ENCODE measurements at places on chromosomes 11 and 22.

DNA sequence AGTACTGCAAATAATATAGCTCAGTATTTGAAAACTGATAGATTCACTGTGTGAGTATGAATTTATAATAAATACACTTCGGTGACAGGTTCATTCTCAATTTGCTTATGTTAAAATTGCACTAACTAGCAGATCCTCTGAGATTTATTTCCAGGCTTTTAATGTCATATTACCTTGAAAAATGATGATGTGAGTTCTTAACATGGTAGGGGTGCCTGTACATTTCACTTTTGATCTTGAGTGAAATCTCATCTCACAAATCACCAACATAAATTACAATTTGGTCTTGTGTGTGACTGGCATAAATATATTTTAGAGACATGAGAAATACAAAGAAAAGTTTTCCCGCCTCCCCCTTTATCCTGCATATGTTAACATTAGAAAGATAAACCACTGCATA lies 240.4 kb downstream of the DYNC2H1 start:
- DNase-seq: no peak

DNA sequence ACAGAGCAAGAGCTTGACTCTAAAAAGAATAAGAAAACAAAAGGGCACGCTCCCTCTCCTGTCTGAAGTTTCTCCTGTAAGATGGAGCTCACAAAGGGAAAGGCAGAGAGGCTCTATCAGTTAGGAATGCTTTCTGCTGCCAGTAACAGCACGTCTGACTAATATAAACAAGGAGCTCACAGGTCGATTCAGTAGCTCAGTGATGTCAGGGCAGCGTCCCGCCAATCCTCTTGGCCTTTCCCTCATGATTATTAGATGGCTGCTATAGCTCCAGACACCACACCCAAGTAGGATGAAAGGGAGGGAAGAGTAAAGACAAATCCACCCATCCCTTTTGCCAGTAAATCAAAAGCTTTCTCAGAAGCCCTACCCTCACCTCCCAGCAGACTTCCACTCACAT lies 51.3 kb upstream of the HMGXB4 start:
- DNase-seq: no peak

DNA sequence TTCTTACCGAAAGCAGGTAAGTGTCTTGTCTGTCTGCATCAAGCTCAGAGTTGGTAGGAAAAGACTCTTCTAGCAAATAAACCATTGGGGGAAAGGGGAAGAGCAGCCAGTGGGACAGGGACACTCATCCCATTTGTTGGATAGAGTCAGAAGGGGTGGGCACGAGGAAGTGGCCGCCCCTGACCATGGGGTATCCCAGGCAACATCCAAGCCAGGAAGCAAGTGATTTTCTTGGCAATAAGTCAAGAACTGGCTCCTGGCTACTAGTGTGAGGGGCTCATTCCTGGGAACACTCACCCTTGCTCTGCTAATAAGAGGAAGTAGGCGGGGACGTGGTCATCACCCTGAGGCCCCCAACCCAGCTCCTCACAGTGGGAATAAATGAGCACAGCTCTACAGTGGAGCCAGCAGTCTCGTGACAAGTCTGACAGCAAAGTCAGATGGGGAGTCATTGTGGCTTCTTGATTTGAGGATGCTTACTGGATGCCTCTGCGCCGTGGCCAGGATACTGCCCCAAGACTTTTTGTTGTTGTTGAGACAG lies 6.7 kb downstream of the SLC25A18 start:
- peak; percentile 36 for DNase-seq

GRCh38 chr22:42922374-42923191 lies 65.5 kb upstream of the ARFGAP3 start:
- no peak for DNase-seq
